H7 (cell line): ENCODE measurements at places on chromosomes 13 and 19. TPM values are rescaled to one million over a fixed set of nuclear protein-coding genes. Genes with fewer than 3 reads are reported as not detected.

DNA sequence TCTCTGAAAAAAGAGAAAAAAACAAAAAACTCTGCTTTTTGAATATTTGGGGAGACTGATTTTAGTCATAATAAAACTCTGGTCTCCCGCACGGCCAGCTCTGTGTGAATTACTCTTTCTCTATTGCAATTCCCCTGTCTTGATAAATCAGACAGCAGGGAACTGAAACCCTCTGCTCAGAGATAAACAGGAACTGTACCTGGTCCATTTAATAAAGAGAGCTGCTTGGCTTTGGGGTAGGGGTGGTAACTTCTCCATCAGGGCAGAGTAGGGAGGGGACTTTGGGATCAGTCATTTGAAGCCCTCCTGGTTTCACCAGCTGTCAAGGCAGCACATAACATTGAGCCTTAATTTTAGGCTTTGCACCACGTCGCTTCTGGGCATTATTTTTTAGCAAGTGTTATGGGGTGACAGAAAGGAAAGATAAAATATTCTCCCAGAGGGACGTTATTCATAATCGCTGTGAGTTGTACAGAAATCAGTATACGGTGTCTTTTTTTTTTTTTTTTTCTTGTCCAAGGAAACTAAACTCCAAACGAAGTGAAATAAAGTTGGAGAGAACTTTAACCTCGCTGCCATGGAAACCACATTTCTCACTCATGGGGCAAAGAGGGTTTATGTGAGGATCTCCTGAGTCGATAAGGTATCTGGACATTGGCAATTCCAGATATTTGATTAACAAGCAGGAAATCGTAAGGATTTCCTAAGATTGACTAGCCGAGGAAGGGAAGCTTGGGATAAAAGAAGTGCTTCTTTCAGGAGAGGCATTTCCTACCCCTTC, 99.0 kb upstream of the MRI1 start:
- DNase-seq, result no peak

DNA sequence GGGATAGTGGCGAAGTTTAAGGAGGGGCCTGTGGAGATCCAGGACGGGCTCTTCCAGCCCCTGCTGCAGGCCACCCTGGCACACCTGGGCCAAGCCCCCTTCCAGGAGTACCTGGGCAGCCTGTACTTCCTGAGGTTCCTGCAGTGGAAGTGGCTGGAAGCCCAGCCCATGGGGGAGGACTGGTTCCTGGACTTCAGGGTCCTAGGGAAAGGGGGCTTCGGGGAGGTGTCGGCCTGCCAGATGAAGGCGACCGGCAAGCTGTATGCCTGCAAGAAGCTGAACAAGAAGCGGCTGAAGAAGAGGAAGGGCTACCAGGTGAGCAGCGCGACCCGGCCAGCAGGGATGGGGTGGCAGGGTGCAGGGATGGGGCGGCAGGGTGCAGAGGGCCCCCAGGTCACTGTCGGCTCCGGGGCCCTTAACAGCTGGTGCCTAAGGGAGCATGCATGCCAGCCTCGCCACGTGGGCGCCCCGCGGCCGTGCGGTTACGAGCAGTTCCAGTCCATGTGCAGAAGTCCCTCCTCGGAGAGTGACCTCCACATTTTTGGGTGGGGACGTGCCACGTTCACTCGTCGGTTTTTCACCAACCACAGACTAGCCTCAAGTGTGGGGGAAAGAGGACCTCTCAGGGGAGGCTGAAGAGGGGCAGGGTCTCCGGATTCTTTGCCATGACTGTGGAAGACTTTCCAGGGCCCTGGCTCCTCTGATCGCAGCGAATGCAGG, 912 bp downstream of the GRK1 start:
- DNase-seq, result peak; percentile 48

DNA sequence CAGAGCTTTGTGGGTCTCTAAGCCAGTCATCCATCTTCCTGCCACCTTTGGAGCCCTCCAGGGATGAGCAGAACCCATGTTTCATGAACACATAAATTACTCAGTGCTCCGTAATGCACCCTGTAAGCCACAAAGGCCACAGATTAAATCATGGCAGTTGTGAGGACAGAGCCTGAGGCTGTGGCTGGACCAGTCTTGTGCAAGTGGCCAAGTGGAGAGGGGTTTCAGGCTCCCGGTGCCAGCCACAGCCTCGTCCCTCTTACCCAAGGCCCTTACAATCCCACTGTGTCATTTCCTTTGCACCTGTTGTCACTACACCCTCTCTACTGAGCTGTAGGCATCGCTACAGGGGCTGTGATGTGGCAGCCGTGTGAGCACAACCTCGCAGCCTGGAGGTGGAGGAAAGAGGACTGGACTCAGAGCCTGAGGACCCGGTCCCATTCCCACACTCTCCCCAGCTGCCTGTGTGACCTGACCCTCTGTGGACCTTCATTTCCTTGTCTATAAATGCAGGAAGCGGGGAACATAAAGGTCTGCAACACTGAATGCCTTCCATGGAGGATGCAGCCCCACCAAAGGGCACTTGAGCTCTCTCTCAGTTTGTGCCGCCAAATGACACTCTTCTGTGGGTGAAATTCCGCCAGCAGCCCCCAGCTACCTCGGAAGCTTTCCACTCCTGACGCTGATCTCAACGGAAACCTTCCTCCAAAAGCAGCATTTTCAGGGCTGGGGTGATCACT, 792.0 kb downstream of the UQCRFS1 start:
- DNase-seq, result no peak

- no peak for DNase-seq
Observed at GRCh38 chr19:35414442-35414841, 33.6 kb upstream of the FFAR2 start.

Gene KLK2
- not detected in 2 replicates for total RNA-seq
